ENCODE measurements at places on chromosomes 13 and 19.

DNA sequence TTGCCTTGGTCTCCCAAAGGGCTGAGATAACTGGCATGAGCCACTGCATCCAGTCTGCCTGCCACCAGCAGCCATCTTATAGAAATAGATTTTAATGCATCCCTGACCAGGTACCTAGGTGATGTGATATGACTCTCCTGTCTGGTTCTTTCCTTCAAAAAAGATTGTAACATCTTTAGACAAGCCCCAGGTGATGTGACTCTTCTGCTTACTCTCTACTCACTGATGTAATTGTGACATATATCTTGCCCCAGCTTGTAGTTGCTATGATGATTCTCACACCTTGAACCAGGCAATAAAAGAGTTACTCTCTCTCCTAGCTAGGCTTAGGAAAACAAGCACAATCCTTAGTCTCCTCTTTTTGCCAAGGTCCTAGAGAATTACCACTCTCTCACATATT, 30.6 kb upstream of the ZNF681 start:
- no peak for DNase-seq

DNA sequence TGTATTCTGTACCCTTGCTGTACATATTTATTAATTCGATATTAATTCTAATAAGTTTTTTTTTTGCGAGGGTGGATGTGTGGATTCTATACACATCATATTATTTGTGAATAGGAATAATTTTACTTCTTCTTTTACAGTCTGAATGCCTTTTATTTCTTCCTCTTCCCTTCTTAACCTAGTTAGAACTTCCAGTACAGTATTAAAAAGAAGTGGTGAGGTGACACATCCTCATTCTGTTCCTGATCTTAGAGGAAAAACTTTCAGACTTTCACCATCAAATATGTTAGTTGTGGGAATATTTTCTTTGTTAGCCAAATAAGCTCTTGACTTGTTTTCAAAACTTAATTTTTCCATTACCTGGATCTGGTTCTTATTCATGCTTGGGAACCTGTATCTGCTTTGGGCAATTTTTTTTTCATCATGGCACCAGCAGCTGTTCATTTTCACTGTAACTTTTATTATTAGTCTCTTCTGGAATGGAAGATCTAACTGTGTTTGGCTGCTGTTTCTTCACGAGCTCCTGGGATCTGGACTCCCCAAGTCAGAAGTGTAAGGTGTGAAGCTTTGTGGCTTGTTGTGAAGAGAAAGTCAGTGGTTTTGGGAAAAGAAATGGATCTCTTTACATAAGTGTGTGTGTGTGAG, 33.1 kb downstream of the RGCC start:
- DNase-seq: no peak

DNA sequence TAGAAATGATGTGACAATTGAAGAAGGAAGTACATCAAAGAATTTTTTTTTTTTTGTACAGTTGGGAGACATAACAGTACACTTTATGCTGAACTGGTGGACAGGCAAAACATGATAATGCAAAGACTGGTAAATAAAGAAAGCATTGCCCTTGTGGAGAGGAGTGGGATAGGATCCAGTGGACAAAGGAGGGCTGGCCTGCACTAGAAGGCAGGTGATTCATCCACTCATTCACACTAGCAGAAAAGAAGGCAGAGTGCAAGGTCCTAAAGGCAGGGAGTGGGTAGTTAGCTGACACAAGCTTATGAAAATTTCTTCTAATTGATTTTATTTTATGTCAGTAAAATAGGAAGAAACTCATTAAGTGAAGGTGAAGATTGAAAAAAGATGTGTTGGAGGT, 17.6 kb upstream of the NALCN start:
- DNase-seq: no peak

GRCh38 chr19:13339869-13340268, 166.4 kb downstream of the CACNA1A start:
- DNase-seq: no peak

DNA sequence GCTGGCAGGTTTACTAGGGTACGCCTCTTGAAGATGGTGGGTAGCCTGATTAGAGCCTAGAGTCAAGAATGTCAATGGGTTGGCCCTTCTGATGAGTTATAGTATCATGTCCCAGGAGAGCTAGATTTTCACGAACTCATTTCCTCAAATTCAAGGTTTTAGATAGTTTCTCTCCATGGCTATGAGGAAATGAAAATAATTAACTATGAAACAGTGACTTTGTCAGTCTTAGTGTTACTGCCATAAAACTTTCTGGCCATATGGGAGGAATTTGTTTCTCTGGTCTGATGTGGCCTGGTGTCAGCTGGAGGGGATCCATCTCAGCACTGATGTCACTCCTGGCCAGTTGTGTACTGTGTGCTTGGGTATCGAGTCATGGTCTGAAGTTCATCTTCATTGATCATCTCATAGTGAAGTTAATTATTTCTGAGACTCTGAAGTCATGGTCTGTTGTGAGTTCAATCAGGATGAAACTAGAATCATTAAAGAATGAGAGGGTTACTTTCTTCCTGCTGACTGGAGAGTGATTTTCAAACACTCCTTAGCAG, 49.4 kb upstream of the TNFSF11 start:
- DNase-seq: no peak

Data from stromal cell of bone marrow (primary cell).